Left lung (tissue), 14 donors: ENCODE measurements at places on chromosomes 2 and 18. TPM values are rescaled to one million over a fixed set of nuclear protein-coding genes. Genes with fewer than 3 reads are reported as not detected.

The IL1B gene
- 0.58 TPM for polyA plus RNA-seq

GRCh38 chr18:36655930-36656329 lies 172.9 kb downstream of the TPGS2 start:
- no peak for DNase-seq

GRCh38 chr18:76364282-76365259 lies 130.5 kb downstream of the ZNF516 start:
- DNase-seq = no peak

DNA sequence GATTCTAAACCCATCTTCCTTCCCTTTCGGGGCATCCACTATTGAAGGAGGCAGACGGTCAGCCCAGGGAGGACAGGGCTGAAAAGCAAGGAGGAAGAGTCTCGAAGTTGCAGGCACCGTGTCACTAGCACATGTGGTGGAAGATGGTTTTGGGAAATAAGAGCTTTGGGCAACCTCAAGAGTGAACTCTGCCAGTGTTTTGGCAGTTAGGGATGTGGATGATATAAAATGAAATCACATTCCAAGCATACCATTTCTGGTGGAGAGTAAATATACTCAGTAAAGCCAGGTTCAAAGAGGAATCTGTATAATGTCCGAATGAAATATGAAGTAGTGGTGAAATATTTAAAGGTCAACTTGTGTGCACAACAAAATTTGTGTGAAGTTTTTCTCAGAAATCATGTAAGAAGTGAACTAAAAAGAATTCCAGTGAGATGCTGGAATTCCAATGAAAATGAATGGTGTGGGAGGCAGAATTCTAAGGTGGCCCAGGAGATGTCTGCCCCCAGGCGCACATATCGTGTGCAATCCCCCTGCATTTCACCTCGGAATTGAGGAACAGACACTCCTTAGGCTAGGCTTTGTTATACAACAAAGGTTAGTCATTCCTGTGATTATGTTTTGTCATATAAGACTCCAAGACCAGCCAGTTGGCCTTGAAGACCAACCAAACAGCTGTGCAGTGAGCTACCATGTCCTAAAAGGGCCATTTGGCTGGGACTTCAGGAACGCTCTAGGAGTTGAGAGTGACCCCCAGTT lies 147.1 kb downstream of the SH3BP4 start:
- no peak for DNase-seq

GRCh38 chr2:36379710-36380448 lies 24.3 kb downstream of the CRIM1 start:
- no peak for DNase-seq

- peak; percentile 57 for DNase-seq
Observed at GRCh38 chr18:40662898-40663437, 1292.1 kb upstream of the PIK3C3 start.

DNA sequence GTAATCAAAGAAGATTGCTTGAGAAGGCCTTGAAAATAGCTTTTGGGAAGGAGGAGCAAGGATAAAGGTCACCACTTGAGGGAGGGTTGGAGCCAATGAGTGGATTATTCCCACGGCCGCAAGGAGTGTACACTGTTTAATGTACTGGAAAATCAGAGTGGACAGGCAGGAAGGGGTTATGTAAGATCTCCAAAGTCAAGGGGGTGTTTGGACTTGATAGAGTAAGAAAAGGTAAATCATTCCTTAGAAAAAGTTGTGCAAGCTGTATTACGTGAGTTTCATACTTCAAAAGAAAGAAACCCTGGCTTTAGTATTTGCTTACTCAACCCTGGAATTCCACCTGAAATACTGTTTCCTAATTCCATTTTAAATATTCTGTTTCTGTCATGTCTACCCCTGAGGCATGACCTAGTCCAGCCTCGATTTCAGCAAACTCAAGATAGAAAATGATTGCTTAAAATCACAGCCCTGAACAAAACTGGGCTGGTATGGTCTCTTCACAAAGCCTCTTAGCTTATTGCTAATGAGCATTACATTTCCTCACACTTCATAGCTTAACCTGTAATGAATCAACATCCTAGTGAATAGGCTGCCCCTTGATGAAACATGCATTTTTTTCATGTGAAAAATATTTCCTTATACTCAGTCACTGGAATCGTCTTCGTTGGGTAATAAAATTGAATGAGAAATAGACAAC lies 1.1 kb downstream of the MREG start:
- no peak for DNase-seq

DNA sequence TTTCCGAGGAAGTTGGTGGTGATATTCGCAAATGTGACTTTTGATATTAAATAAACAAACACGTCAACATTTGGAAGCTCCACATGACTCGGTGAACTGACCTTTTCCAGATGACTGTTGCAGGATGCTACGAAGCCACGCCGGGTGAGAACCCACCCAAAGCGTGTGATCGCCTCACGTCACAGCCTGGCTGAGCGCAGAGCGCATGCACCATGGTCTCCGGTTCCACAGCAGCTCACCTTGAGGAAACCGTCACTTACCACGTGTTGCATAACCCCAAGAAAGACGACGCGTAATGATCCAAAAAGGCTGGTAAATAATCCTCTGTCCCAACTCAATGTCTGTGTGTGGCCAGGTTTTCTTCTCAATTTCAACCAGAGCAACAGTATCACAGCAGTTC lies 64.5 kb upstream of the CTDP1 start:
- peak; percentile 7 for DNase-seq

The TRIM43 gene
- not detected for polyA plus RNA-seq

- peak; percentile 26 for DNase-seq
Observed at GRCh38 chr2:240933966-240934700, 28.0 kb downstream of the CROCC2 start.

The DNAH7 gene
- 4.8 TPM for polyA plus RNA-seq

The COLEC11 gene
- polyA plus RNA-seq = 5.6 TPM

- no peak for DNase-seq
Observed at GRCh38 chr2:174778085-174778981, 14.1 kb upstream of the CHRNA1 start.

- DNase-seq = no peak
Observed at GRCh38 chr2:19651466-19651865, 250.3 kb downstream of the TTC32 start.
